Foreskin melanocyte (primary cell): ENCODE measurements at places on chromosomes 4 and X.

DNA sequence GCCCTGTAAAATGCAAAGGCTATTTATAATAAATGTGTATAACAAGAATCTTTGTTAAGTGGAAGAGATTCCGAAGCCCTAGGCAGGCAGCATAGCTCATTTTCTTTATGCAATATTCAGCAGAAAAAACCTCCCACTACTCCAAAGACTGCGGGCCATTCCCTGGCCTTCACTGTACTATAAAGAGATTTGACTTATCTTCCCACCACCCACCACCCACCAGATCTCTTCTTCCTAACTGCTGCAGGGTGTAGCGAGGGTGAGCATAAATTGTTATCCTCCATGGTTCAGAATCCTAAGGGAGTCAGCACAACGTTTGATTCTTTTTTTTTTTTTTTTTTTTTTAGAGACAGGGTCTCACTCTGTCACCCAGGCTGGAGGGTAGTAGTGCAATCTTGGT, 114.8 kb downstream of the NSUN7 start:
- peak; percentile 46 for DNase-seq

- DNase-seq, result no peak
Measured at GRCh38 chr4:22410645-22411247, 105.1 kb downstream of the ADGRA3 start.

GRCh38 chrX:41300758-41301437, 33.1 kb upstream of the DDX3X start:
- DNase-seq, result no peak

GRCh38 chrX:17621566-17622270, 115.6 kb upstream of the SCML1 start:
- no peak for DNase-seq

DNA sequence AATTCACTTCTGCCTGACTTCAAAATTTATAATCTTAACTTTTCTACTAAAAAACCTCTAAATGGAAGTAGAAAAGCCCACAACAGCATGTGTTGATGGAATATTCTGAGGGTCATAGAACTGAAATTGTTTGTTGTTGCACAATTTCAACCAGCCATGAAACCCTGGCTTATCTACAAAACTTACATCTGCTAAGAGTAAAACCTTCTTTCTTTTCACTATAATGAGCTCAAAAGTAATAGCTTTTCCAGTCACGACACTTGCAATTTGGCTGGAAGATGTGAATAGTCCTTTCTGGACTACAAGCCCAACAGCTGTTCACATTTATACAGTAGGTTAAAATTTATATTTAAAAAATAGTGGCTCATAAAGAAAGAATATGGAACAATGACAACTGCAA, 250.0 kb downstream of the GPAT3 start:
- no peak for DNase-seq

DNA sequence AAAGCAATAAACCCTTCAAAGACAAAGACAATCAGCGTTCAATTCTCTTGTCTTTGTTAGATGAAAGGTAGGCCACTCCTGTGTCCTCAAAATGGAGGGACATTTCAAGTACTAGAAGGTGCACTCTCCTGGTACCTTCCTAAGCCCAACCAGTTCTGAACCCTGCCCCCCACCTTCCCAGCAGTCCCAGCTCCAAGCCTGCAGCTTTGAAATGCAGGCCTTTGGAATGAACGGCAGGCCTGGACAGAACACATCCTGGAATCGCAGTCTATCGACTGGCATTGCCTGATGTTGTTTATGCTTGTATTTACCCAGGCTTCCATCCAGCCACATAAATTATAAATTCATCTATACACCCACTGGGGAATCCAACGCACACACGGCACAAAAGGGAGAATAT, 47.4 kb downstream of the RASGEF1B start:
- no peak for DNase-seq

DNA sequence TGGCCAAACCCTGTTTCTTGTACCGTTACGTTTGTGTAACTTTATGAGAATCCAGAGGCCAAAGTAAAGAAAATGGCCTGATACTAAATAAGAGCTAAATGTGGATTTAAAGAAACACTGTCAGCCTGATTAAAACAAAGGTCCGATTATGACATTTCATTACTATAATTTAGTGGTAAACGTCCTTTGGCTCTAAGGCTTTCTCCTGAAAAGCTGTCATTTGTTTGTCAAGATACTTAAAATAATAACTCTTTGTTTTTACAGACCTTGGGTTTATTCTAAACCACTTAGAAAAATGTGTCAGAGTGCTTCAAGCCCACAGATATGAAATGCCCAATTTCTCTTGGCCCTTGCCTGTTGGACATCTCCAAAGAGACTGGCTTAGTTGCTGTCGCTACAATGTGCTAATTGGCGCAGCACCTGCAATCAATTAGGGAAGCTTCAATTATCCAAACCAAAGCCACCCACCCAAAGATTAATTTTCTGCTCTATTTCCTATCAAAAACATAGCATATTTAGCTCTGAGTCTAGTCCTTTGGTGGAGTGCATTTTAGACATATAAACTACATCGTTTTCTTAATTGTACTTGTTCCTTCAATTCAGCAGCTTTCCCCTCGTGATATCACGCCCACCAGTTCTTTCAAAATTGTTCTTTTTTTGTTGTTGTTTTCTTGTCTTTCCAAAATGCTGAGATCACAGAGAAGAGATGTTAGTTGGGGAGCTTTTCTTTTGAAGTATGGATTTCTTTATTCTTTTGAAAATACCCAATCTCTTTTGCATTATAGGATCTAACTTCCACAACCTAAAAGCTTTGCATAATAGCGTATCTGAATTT, 13.6 kb downstream of the SMIM20 start:
- peak; percentile 80 for DNase-seq

DNA sequence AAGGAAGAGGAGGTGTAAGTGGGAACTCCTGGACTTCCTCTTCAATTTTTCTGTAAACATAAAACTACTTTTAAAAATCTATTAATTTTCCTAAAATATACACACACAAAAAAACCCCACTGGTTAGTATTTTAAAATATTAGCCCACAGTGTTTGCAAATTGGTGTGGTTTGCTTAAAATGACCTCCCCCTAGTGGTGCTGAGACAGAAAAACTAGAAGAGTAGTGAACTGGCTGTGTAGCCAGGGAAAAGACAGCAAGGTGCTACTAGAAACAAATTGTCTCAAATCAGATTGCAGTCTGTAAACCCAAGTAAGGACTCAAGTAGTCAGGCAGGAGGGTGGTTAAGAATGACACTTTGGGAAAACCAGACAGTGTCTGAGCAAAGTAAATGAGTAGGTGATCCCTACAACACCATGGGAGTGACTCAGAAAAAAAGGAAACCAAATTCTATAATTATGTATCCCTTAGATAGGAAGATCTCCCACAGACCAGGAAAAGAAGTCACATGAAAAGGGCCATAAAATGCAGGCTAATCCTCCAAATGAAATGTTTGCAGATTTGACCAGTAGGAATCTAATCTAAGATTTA, 26.0 kb downstream of the AMTN start:
- no peak for DNase-seq

GRCh38 chr4:186216465-186217024, 10.8 kb upstream of the KLKB1 start:
- no peak for DNase-seq

GRCh38 chr4:129239088-129239487, 143.1 kb downstream of the C4orf33 start:
- no peak for DNase-seq

GRCh38 chr4:26076896-26077295, 162.9 kb downstream of the SMIM20 start:
- no peak for DNase-seq

DNA sequence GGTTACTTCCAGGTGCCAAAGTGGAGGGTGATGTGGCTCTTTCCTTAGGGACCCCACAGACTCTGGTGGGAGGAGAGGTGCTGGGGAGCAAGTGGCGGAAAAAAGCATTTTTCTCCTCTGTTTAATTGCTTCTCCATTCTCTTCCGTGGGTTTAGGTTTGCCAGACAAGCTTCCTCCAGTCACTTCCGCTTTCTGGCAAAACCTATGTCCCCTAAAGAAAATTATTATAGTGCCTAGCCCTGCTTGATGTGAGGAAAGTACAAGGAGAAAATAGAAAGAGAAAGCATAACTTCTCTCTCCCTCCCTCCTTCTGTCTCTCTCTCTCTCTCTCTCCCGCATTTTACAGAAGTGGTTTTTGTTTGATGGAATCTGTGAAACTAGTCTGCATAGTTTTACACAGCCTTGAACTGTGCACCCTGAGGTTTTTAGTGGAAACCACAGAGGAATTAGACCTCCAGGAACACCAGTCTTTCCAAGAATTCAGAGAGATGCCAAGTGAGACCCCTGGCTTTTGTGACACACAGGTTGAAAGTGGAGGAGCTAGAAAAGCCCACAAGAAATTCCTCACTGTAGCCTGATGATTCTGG, 231.1 kb upstream of the ANXA3 start:
- no peak for DNase-seq

DNA sequence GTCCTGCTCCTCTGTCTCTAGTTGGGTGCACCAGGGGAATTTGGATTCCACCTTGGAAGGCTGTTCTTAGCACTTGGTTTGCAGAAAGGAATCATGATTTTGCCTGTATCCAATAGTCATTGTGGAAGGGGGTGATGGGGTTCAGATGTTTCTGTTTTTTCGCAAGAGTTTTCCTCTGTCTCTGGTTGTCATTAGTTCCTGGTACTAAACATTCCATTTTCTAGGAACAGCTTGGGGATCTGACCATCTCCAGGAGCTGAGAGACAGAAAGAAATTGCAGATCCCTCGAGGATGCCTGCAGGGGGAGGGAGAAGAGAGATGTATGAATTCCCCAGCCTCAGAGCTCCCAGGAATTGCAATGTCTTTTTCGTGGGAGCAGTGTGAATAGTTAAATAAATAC, 70.9 kb downstream of the CYTL1 start:
- no peak for DNase-seq

DNA sequence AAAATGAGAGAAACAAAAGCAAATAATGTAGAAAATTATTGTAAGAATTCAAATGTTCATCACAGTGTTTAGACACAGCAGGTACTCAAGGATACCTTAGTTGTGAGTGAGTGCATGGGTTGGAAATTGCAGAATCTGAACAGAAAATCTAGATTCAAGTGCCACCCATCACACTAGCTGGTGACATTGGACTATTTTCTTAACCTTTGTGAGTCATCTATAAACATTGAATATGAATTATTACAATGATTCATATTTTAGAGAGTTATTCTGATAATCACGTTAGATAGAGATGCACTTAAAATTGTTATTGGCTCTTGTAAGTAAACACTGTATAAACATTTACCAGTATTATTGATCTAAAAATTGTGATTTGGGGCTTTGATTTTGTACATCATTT, 1113.1 kb downstream of the STIM2 start:
- no peak for DNase-seq

- no peak for DNase-seq
Measured at GRCh38 chrX:809081-809480, 178.5 kb downstream of the SHOX start.

- DNase-seq, result peak; percentile 29
Measured at GRCh38 chr4:73776321-73776729, 36.0 kb downstream of the CXCL8 start.

DNA sequence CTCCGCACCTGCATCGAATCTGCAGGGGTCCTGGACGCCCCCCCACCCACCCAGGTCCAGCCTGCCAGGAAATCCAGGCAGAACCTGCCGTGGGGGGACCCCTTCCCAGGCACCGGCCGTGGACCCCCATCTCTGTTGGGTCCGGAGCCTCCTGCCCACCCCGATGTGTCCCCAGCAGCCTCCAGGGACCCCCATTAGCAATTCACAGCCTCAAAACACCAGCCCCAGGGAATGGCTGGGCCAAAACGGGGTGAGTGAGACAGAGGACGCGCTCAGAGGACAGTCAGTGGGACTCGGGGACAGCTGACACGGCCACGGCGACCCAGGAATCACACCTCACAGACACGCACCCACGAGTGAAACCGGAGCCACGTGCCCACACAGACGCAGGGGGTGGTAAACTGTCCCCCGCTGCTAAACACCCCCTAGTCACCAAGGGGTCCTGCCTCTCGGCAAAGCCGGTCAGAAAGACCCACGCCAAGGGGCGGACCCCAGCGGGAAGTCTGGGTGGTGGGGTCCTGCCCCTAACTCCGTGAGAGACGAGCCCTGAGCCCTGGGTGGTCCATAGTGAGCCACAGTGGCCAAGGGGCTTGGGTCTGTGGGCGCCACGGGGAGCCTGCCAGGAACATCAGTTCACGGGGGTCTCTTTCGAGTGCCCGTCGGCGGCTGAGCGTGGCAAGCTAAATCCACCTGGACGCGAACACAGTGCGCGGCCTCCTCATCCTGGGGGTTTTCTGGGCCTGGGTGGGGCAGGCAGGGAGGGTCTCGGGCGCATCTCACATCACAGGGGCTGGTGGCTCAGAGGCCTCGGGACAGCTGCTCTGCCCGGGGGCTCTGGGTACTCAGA, 126.5 kb upstream of the NKX1-1 start:
- DNase-seq, result no peak

DNA sequence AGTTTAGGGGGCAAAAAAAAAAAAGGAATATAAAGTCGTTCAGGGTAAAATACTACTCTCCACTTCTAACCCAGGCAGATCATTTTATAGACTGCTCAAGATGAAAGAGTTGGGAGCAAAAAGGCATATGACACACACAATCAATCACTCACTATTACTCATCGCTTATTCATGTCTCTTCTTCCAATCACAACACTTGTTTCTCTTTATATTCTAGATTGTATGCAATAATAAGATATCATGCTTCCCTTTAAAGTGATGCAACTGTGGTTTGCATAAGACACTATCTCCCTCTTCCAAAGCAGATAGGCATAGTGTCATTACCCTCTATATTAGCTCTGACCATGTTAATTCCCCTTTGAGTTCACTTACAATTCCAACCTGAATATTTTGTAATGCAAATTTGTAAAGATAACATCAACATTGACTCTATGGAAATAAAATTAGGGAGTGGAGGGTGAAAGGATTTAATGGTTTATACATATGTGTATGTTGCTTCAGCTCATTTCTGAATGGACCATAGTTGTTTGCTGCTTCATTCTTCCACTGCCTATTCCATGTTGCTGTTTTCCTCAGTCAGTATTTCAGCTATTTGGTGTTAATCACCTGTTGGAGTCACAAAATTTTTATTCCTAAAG, 154.9 kb upstream of the EPHA5 start:
- DNase-seq, result peak; percentile 15

DNA sequence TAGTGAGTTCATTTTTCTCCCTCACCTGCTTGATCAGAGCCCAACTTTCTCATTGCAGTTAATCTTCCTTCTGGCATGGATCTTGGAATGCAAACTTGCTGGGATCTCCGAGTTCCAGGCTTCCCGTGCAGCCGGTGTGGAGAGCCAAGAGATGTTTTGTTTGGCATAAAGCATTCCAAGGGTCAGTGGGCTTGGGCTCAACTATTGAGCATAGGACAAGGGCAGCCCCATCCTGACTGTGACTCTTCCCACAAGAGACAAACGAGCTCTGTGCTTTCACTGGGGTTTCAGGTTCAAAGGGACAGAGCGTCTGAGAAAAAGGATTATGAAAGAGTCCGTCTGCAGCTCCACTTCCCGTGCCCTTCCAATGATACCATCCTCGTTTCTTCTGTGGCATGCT, 10.5 kb downstream of the TLR7 start:
- DNase-seq, result no peak
